ENCODE measurements at places on chromosomes 7 and 10.

- DNase-seq: no peak
Measured at GRCh38 chr10:13560597-13560996, 26.2 kb upstream of the PRPF18 start.

GRCh38 chr7:127396184-127396583, 3.7 kb upstream of the ZNF800 start:
- no peak for DNase-seq

GRCh38 chr10:77301305-77301730, 336.3 kb downstream of the KCNMA1 start:
- DNase-seq: no peak

DNA sequence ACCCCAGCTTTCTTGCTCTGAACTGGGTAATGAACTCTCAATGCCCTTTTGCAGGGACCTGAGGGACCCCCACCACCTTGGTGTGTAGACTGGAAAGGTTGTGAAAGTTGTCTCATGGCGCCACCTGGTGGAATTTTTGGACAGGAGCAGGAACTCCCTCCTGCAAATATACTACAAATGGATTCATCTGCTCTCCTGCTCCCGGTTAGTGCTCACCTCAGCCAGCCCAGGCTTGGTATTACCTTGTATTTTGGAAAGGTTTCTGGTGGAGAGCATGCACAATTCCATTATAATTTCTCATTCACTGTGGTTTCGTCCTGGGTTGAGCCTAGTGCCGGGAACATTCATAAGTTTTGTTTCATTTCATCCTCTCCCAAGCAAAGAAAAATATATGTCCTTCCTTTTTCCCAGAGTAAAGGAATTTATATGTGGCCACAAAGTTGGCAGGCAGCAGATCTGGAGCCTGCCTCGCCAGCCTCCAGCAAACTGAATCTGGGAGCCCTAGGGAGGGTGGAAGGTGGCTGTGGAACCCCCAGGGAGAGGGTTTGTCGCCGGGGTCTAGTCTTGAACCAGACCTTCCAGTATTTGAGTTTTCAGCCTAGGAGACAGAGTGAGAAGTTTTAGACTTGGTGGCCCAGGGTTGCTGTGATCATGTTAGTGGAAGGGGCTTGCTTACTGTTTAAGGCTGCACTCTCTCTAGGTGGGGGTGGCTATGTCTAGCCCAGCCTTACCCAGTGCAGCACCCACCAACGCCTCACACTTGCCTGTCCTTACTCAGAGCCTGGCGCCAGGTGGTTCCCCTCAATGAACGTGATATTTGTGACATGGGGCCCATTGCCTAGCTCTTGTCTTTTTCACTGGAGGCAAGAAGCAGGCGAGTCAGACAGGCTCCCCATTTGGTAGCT, 9.5 kb downstream of the FAM241B start:
- peak; percentile 17 for DNase-seq

DNA sequence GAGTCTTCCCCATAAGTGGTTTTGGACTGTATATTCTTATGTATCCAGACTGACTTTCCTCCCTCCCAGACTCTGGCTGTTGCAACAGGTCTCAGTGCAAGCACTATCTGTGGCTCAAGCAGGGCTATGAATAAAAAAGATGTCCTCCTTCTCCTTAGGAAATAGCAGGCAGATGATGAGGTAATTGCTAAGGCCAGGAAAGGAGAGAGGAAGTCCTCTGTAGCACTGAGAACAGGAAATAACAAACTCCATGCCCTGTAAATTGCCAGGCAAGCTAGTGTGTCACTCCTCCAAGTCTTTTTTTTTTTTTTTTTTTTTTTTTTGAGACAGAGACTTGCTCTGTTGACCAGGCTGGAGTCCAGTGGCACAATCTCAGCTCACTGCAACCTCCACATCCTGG, 900.1 kb downstream of the TYW1 start:
- no peak for DNase-seq
